ENCODE measurements at places on chromosomes 3 and 15. TPM values are rescaled to one million over a fixed set of nuclear protein-coding genes. Genes with fewer than 3 reads are reported as not detected.

- no peak for DNase-seq
Observed at GRCh38 chr3:148923592-148923991, 58.5 kb downstream of the CPA3 start.

DNA sequence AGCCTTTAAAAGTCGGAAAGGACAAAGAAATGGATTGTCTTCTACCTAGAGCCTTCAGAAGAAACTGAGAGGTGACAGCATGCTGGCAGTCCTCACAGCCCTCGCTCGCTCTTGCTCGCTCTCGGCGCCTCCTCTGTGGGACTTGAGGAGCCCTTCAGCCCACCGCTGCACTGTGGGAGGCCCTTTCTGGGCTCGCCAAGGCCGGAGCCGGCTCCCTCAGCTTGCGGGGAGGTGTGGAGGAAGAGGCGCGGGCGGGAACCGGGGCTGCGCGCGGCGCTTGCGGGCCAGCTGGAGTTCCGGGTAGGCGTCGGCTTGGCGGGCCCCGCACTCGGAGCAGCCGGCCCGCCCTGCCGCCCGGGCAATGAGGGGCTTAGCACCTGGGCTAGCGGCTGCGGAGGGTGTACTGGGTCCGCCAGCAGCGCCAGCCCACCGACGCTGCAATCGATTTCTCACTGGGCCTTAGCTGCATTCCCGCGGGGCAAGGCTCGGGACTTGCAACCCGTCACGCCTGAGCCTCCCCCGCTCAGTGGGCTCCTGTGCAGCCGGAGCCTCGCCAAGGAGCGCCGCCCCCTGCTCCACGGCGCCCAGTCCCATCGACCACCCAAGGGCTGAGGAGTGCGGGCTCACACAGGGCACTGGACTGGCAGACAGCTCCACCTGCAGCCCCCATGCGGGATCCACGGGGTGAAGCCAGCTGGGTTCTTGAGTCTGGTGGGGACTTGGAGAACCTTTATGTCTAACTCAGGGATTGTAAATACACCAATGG, 953.8 kb upstream of the GBE1 start:
- DNase-seq, result no peak

- DNase-seq, result no peak
Observed at GRCh38 chr3:158768361-158768787, 33.5 kb upstream of the MFSD1 start.

- no peak for DNase-seq
Observed at GRCh38 chr3:120429921-120430361, 20.9 kb downstream of the FSTL1 start.

DNA sequence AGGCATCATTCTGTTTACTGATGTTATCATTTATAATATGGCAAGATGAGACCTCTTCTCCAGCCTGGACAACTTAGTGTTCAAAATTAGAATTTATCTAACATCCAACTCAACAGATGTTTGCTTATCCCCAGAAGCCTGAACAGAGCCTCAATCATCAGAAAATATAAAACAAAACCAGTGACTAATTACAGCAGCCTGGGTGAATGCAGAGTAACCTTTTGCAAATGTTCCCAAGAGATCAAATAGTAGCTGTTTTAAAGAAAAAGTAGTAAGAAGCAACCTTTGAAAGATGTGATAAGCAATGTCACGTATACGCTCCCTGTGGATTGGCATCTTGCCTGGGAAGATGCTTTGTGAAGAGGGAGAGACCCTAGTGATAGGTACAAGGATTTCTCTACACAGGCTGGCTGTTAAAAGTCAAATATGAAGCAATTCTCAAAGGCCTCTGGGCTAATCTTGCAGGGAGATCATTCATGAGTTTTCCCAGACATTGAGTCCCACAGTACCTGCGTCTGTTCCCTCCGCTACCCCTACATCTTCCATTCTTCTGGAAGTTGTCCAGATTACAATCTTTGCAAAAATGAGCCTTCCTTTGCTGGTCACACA, 39.3 kb upstream of the PRICKLE2 start:
- no peak for DNase-seq

- no peak for DNase-seq
Observed at GRCh38 chr15:37028625-37029296, 71.6 kb downstream of the MEIS2 start.

GRCh38 chr3:155070932-155071387, 9.2 kb upstream of the MME start:
- DNase-seq, result no peak

- no peak for DNase-seq
Observed at GRCh38 chr15:96625256-96625655, 294.8 kb downstream of the NR2F2 start.

- DNase-seq, result no peak
Observed at GRCh38 chr15:62069551-62069950, 2.8 kb downstream of the C2CD4A start.

DNA sequence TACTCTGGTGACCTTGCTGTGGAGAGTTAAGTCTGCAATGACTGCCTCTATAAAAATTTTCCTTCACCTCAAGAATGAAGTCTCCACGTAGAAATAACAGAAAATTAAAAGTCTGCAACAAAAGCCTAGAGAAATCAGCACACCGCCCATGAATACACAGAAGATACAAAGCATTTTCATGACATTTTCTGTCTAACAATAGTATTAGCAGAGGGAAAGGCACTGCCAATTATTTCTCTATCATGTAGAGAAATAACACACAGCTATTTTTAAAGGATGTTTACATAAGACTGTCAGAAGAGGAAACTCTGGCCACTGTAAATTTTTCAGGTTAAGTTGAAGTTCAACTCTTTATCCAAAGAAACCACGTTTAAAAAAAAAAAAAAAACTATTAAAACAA, 80.8 kb downstream of the GSK3B start:
- DNase-seq, result no peak

DNA sequence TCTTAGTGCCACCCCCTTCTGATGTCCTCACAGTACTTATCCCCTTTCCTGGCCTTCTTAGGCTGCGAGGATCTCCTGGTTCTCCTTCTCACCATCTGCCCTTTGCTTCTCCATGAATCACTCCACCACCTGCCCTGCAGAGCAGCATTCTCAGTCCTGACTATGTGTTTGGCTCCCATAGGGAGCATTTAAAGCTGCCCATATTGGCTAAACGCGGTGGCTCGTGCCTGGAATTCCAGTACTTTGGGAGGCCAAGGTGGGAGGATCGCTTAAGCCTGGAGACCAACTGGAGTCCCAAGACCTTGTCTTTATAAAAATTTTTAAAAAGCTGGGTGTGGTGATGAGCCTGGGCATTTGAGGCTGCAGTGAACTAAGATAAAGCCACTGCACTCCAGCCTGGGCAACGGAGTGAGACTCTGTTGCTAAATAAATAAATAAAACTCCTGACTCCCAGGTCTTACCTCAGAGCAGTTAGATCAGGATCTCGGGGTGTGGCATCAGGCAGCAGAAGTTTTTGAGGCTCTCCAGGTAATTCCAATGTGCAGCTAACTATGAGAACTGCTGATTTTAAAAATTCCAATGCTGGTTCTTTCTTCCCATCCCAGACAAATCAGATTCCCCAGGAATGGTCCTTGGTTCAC, 36.2 kb upstream of the TLE3 start:
- no peak for DNase-seq

DNA sequence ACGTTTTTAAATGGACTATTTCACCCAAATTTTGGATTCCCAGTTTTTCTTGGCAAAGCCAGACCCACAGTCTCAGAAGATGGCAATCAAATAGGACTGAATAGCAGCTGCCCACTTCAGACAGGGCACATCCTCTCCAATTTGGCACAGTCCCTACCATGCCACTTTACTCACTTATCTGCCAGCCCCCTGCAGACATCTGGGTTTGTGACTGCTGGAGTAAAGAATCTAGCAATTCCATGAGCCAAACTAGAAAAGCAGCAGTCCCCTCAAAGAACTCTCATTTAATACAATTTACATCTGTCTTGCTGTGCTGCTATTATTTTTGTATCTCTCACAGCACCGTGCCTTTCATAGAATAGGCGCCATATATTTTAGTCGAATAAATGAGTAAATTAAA, 16.0 kb upstream of the LRRN1 start:
- no peak for DNase-seq

- DNase-seq, result no peak
Observed at GRCh38 chr3:10632741-10633140, 127.4 kb upstream of the ATP2B2 start.

DNA sequence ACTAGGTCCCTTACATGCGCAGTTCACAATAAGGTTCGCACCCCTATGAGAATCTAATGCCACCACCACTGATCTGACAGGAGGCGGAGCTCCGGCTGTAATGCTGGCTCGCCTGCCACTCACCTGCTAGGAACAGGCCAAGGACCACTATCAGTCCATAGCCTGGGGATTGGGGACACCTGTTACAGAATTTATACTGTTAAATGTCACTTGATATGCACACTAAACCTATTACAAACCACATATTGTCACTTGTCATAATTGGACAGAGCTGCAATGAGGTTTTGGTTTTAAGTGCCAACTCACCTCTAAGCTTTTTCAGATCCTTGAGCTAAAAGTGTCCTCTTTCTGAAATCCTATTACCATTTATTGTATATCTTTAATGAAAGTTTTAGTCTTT, 507.9 kb upstream of the TPRG1 start:
- DNase-seq, result no peak

DNA sequence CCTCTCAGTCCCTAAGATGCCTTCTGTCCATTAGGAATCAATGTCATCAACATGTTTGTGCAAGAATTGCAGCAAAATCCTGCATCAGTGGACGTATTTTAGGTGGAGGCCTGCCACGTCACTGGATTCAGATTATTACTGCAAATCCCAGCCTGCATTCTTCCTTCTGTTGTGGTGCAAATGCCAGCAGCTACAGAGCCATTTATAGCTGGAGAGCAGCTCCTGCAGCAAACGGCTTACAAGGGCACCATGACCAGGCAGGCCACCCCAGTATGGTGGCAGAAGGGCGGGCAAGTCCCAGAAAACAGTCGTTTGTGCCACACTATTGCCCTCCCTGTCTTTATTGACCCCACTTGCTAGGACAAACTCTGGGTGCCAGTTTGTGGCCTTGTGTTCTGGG, 74.7 kb downstream of the SNRK start:
- DNase-seq, result no peak

- DNase-seq, result no peak
Observed at GRCh38 chr15:81265256-81265943, 58.5 kb downstream of the STARD5 start.

- DNase-seq, result no peak
Observed at GRCh38 chr3:45075821-45076625, 49.9 kb downstream of the CLEC3B start.

DNA sequence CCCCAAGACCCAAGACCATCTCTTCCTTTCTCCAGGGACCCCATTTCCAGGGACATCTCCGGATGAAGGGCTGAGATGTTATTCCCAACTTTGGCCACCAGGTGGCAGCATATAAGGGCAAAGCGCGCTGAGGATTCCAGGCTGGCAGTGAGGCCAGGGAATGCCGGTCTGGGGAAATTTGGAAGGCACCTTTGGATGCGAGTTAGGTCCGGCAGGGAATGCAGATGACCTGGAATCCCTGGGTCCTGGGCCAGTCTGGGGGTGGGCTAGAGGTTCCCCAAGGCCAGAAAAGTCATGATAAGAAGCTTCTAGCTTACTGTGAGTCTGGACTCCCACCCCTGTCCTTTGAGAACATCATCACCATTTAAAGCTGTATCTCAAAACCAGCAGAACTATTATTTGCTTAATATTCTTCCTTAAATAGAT, 1.6 kb upstream of the CHST13 start:
- DNase-seq, result no peak

DNA sequence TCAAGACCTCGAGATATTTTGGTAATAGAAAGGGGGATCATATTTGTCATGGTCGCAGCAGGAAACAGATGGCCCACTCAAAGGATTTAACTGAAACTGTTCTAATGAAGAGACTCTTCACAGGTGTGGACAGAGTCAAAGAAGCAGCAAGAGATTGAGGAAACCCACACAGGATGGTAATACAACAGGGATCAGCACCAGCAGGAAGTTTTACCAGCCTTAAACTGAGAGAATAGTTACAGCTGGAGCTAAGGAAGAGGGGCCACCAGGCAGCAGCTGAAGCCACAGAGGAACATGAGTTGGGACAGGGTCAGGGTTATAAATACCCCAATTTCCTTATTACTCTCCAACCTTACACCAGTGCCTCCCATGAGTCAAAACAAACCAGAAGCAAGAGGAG, 131.8 kb upstream of the UBE2E2 start:
- DNase-seq, result no peak

- no peak for DNase-seq
Observed at GRCh38 chr3:112126511-112126911, 6.5 kb downstream of the GCSAM start.

DNA sequence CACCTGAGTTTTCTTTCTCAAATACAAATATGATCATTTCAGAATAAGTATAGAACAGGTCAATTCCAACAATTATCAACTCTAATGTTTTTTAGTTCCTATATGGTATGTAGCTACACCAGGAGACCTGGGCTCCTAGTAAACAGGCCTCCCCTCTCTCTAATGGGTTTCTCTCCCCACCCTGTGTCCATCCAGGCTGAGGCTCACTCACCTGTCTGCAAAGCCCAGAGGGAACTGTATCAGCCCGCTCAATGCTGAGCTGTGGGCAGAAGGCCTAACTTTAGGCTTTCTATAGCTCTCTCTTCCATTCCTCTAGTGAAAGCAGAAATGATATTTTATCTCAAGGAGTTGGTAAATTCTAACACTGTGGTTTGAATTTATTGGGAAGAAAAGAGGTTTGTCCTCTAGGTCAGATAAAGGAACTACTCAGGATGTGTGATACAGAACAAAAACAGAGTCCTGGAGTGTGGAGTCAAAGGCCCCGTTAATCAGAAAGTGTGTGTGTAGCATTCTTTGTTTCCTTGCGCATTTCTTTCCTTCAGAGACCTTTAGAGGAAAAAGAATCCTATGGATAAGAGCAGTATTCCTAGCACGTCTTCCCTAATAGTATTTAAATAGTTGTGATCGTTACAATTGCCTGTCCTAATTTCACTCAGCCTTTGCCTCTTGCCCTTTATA, 408.9 kb downstream of the PYDC2 start:
- DNase-seq, result no peak

GRCh38 chr3:107574650-107575049, 51.9 kb downstream of the BBX start:
- DNase-seq, result no peak

Gene THPO
- total RNA-seq, result 0.41 TPM

Gene SPINK8
- not detected for total RNA-seq

Gene ATP11B
- total RNA-seq, result 92.5 TPM

Gene TERC
- total RNA-seq, result 2.3 TPM

Gene FBXL2
- 21.6 TPM for total RNA-seq

Gene PLIN1
- 0.58 TPM for total RNA-seq

Gene MYRIP
- 0.53 TPM for total RNA-seq

Gene MYZAP
- 9.9 TPM for total RNA-seq

Gene IFT57
- 95.7 TPM for total RNA-seq

Gene HESX1
- total RNA-seq, result 0.40 TPM

Gene CRYGS
- total RNA-seq, result 1.2 TPM

Gene AGBL1
- 0.07 TPM for total RNA-seq

Gene SCAP
- total RNA-seq, result 106 TPM
